ENCODE measurements at places on chromosomes 12 and 14.

DNA sequence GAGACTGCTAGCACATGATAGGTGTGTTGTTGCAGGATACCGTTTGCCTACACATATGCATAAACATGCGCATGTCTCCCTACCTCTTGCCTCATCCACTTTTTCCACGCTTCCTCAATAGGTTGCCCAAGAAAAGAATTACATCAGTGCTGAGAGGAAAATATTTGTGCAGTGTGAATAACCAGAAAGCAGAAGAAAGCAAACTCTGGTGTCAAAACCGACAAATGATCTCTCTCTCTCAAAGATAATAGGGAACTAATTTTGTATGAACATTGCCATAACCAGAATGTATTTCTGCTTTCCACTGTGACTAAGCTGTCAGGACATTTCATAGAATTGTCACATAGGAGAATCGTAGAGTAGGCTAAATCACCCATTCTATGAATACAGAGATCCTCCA, 1.3 kb downstream of the CLEC7A start:
- no peak for DNase-seq

DNA sequence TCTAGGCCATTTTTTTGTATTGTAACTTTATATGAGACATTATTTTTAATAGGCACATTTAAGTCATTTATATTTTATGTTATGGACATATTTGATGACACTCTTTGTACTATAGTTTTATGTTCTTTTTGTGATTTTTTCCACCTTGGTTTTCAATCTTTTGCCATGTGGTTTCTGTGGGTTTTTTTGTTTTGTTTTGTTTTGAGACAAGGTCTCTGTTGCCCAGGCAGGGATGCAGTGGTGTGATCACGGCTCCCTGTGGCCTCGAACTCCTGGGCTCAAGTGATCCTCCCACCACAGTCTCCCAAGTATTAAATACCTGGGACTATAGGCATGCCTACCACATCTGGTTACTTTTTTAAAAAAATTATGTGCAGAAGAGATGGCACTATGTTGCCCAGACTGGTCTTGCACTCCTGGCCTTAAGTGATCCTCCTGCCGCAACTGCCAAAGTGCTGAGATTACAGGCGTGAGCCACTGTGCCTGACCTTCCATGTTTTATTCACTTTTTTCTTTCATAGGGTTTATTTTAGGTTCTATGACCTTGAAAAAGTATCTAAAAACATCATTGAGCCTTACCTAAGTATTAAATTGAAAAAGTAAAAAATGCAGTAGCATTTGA, 16.3 kb downstream of the MSRB3 start:
- DNase-seq, result no peak

DNA sequence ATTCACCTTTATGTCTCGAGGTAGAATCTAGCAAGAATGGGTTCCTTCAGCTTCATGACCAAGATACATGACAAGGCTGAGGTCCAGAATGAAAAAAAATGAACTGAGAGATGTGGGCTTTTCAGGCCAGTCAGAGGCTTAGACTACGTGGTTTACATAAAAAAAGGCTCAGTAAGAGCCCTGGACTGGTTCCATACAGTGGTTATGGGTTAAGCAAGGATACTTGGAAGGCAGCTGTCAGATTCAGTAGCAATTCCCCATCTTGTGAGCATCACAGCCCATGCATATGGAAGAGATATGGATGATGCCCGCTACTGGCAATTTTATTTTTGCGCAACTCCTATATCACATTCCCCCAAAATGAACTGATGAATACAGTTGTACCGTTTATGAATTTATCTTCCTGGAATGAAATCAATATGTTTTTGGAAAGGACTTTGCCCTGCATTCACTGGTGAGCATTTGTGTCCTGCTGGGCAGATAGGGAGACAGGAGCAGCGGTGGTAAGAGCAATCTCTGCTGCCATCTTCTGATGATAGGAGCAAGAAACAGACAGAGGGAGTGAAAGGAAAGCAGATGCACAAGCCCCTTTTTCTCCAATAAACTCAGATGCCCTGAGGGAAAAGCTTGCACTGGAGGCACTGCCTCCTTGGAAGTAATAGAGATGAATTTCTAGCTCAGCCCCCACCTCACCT, 280.4 kb downstream of the GALC start:
- DNase-seq, result no peak

GRCh38 chr12:27841392-27841882, 61.4 kb upstream of the MANSC4 start:
- DNase-seq, result no peak

GRCh38 chr12:61860451-61860850, 399.8 kb upstream of the USP15 start:
- no peak for DNase-seq

GRCh38 chr12:75446857-75447256, 33.7 kb upstream of the GLIPR1 start:
- DNase-seq, result no peak

DNA sequence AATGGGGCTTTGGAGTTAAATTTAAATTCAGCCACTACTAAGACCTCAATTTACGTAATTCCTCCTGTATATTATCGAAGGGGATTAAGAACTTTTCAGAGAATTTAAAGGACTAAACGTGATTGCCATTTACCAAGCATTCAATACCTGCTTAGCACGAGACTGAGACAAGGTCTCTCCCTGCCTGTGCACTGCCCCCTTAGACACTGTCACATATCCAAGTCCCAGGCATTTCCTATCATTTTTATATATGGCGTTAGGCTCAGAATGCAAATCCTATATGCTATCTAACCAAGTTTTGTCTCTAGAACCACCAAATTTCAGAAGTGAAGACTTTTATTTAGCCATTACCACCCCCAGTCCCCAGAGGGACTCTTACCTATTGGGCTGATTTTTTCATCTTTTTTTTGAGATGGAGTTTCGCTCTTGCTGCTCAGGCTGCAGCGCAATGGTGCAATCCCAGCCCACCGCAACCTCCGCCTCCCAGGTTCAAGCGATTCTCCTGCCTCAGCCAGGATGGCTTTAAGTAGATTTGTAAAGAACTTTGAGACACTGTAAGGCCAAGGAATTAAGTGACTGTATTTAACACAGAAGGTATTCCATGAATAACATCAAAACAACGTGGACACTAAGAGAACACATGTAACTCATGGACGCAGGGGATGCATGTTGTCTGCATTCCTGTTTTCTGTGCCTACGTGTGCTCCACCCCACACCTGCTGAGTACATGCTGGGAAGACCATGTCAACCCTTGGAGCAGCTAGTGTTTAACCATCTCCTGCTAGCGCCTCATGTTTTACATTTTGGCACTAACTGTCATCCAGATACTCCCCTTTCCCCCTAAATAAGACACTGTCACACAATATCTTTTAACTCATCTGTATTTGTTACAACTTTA, 6.4 kb downstream of the HSP90AA1 start:
- no peak for DNase-seq

GRCh38 chr14:22200977-22201605, 387.9 kb downstream of the DAD1 start:
- DNase-seq, result no peak

DNA sequence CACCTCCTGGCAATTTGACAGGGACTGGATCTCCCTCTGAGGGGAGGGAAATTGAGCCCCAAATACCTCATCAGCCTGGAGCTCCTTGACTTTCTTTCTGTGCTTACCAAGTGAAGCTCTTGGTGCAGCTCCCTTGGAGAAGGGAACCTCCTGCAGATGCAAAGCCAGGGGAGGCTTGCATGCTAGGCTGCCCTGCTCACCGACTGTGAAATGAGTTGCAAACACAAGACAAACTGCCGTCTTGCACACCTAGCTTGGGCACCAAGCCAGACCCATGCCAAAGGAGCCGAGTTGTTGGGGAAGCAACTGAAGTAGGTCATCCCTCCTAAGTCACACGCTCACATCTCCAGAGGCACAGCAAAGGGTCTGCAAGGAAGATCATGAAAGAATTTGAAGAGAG, 95.2 kb downstream of the GTF2A1 start:
- no peak for DNase-seq

- DNase-seq, result peak; percentile 83
Measured at GRCh38 chr12:111597831-111598636, 1.1 kb downstream of the ATXN2 start.

GRCh38 chr12:93612776-93613175, 40.3 kb downstream of the SOCS2 start:
- no peak for DNase-seq

DNA sequence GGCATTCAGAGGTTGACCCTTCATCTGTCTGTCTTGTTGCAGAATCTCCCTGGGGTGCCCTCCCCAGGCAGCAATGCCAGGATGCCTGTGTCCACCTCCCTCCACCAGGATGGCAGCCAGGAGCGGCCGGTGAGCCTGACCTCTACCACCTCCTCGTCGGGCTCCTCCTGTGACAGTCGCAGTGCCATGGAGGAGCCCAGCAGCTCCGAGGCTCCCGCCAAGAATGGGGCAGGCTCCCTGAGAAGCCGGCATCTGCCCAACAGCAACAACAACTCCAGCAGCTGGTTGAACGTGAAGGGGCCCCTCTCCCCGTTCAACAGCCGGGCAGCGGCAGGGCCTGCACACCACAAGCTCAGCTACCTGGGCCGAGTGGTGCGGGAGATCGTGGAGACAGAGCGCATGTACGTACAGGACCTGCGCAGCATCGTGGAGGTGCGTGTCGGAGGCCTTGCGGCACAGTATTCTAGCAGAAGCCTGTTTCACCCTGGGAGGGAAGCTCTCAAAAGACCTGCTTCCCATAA, 23.4 kb downstream of the PLEKHG3 start:
- DNase-seq, result peak; percentile 56

- no peak for DNase-seq
Measured at GRCh38 chr12:14239935-14240872, 125.3 kb upstream of the ATF7IP start.

GRCh38 chr12:56804169-56804568, 41.0 kb downstream of the HSD17B6 start:
- DNase-seq, result no peak

GRCh38 chr12:27190761-27191160, 53.3 kb upstream of the STK38L start:
- no peak for DNase-seq

DNA sequence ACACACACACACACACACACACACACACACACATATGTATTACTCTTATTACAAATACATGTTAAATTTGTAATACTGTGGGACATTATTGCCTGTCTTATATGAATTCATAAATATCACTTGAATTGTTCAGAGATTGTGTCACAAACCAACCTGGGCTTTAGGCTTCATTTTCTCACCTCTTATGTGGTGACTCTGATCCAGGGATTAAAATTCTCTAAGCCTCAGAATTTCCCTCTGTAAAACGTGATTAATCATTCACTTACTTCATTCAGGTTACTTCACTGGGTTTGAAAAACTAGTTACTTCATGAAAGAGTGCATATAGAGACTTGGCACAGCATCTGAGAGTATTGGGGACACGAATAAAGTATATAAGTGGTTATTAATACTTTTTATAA, 240.3 kb upstream of the PDZRN4 start:
- DNase-seq, result no peak

DNA sequence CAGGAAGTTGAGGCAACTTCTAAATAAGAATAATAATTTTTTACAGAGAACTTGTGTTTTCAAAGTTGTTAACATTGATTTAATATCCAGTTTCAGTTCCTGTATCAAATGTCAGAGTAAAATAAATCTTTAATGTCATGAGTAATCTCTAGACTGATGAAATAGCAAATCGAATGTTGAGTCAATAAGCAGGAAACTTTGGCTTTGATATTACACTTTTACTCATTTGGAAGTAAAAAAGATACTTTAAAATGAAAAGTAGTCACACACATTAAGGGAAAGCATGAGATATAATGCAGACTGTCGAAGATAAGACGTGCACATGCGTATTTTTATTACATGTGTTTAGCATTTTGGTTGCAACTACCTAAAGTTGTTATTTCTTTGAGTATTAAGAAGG, 78.2 kb upstream of the PTGDR start:
- DNase-seq, result no peak

DNA sequence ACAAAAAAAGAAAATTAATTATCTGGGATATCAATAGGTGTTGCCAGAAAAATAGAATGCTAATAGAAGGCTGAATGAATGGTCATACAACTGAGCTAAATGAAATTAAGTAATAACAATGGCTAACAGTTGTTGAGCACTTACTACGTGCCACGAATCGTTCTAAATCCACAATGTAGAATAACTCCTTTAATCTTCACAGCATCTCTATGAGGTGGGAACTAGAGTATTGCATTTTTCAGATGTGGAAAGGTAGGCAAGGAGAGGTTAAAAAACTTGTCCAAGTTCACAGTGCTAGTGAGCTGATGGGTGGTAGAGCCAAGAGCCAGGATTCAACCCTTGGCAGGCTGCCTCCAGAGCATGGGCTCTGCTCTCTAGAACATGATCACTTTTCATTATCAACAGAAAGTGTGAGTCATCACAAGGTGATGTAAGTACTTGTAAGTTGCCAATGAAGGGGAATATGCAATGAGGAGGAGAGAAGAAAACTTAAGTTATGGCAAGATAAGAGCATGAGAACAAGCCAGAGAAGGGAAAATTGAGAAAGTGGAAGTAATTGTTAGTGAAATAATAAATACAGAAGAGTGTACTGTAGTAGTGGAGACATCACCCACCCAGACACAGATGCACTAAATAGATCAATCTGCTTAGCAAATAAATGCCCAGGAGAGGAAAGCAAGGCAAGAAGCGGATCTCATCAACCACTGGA, 122.1 kb downstream of the PRKD1 start:
- DNase-seq, result peak; percentile 69

DNA sequence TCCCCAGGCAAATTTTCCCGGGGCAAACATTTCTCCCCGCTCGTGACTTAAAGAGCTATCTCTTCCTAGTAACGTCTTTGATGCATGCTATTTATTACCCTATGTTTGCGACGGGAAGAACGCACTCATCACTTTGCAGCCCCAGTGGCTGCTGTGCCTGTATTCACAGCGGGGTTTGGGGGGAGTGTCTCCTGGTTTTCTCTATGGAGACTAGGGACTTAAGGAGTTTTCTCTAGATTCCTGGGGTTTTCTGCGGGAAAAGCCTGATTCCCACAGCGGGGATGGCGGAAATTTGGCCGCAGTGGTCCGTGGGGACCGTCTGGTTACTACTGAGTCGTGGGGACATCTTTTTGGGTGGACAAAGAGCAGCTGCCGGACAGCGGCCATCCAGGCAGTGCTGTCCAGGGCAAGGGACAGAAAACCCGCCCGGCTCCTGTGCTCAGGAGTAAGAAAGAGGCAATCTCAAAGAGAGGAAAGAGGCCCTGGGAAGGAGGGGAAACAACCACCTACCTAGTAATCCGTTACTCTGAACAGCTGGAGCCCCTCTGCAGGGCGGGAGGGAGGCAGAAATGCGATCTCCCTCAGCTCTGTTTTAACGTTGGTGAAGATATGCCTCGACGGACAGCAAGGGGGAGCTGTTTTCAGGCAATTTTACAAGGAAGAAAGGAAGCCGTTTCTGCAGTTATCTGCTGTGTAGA, 771 bp upstream of the AVPR1A start:
- no peak for DNase-seq

- peak; percentile 93 for DNase-seq
Measured at GRCh38 chr12:57865084-57865751, 18.7 kb upstream of the CTDSP2 start.

DNA sequence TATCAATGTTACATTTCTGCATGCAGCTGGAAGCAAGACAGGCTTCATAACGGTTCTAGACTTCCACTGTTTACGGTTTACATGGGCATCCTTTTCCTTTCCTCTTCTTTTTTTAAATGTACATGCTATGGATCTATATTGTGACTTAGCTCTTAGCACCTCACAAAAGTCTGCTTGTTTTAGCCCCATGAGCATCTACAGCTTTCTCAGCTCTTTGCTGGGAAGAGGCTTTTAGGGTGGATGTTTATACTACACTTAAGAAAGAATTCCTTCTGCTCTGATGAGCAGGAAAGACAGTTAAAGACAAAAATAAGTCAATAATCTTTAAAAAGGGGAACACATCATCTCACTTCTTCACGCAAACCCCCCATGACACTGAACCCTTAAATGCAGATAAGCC, 51.4 kb downstream of the KICS2 start:
- no peak for DNase-seq

All from upper lobe of right lung (tissue), 1 donor.